Cortex of kidney (tissue), 1 donor: ENCODE measurements at places on chromosomes 7 and 10.

GRCh38 chr10:57959318-57960006 lies 308.2 kb downstream of the IPMK start:
- DNase-seq: no peak

- no peak for DNase-seq
These were observed 24.7 kb upstream of the TLX1 start for GRCh38 chr10:101106351-101106750.

- no peak for DNase-seq
These were observed 22.5 kb upstream of the MMP21 start for GRCh38 chr10:125797994-125798662.

DNA sequence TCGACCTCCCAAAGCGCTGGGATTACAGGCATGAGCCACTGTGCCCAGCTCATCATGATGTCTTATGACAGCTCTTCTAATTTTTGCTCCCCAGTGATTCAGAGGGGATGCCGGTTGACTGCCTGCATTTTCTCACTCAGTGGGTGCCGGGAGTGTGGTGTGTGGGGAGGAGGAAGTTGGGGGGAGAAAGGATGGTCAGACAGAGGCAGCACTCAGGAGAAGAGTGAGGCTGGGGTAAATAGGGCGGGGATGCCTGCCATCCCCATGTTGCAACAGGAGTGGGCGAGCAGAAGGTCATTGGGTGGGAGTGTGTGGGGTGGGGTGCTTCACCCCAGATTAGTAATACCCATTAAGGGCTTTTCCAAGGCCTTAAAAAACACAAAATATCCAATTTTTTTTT lies 3.5 kb upstream of the CCL24 start:
- DNase-seq: no peak

GRCh38 chr7:151839451-151839921 lies 37.4 kb downstream of the PRKAG2 start:
- no peak for DNase-seq

DNA sequence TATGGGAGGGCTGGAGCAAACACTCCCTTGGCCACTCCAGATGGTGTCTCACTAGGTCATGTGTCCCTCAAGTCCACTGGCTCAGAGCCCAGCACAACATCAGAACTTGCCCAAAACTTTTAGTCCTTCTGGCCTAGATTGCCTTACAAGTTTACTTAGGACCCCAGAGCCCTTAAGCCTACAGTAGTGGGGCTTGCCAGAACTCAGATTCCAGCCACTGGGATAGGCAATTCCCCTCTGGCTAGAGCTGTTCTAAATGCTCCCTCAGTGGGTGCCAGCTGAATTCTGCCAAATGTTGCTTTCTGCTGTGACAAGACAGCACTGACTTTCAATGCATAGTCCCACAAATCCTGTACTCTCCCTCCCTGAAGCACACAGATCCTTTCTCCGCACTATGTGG lies 331.1 kb downstream of the HTR7 start:
- DNase-seq: no peak

DNA sequence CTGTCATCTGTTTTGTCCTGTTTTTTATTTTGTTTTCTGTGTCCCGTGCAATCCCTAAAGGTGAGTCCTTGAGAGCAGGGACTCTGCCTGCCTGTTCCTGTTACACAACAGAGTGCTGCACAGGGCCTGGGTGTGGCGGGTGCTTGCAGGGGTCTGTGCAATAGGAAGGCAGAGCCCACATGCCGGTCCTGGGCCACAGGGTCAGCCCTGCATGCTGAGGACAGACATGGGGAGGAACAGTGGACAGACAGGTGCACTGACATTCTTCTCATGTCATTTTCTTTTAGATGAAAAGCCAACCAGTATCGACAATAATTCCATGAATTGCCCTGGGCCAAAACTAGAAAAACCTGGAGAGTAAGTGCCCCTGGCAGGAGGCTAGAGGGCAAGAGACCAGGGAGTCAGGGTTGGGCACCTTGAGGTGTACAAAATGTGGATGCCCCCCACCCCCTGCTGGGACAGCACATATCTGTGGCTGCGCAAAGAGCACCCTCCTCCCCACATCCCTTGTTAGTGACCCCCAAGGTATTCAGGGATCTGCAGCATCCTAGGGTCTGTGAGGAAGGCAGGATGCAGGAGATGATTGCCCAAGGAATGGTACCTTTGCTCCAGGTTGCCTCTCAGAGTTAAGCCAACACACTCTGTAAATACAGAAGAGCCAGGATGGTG lies 19.9 kb downstream of the ANTXRL start:
- DNase-seq: no peak

DNA sequence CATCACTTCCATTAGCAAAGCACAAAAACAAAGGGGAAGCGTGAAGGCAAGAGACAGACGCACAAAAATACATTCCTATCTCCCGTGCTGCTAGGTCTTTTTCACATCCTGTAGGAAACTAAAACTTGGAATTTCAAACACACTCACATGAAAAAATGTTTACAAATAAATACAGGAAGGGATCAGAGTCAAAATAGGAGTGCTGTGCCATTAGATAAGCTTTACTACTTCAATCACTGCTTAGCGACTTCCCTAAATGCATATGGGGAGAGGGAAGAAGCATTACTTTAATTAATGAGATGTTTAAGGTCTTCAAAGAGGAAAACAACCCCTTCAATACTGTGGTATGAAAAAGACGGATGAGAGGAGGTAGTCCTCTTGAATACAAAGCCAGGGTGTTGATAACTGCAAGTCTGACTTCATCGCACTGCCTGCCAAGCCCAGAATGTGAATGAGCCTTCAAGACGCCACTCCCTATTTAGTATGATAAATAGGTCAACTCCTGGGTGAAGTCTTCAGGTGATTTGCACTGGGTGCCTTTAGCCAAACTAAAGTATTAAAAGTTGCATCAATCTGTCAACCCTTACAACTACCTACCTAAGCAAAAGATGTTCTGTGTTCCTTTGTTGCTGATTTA lies 13.9 kb downstream of the PARD3 start:
- no peak for DNase-seq

DNA sequence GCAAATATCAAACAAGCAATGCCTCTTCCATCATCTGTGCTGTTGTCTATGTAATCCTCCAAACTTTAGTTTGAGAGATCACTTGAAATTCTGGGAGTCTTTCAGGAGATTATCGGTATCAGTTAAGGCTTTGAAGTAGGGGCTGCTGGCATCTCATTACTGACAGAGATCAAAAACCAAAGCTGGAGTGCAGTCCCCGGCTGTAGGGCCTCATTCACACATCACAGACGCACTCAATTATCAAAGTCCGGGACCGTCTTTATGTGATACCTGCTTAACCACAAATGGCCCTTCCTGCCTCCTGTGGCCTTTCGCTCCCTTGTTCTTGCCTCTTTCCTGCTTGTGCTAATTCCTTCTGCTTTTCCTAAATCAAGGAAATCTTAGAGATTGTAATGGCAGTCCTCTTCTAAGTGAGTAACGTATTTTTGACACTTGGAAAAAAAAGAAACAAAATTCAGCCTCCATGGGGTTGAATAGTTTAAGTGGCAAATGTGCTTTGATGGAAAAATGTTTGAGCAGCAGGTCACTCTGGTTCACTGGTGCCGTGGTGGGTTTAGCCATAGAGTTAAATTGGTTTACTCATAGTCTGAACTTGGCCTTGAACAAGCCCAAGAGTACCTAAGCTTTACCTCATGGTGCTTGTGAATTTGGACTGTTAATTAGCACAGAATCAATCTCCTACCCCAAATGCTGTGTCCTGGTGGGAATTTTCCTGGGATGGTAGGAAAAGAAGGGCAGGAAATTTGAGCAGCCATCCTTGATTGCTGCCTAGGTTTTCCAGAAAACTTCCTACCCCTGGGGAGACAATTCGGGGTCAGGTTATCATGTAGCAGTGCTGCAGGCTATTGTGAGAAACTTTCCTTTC lies 178.9 kb upstream of the LYZL1 start:
- DNase-seq: no peak

GRCh38 chr7:47967708-47968107 lies 11.7 kb downstream of the HUS1 start:
- DNase-seq: no peak
